ENCODE measurements at places on chromosomes 12 and 14.
A peak's percentile ranks its signal among the peaks of the same experiment; 100 is the strongest.

GRCh38 chr14:37034410-37035285 lies 137.8 kb downstream of the SLC25A21 start:
- no peak for DNase-seq

DNA sequence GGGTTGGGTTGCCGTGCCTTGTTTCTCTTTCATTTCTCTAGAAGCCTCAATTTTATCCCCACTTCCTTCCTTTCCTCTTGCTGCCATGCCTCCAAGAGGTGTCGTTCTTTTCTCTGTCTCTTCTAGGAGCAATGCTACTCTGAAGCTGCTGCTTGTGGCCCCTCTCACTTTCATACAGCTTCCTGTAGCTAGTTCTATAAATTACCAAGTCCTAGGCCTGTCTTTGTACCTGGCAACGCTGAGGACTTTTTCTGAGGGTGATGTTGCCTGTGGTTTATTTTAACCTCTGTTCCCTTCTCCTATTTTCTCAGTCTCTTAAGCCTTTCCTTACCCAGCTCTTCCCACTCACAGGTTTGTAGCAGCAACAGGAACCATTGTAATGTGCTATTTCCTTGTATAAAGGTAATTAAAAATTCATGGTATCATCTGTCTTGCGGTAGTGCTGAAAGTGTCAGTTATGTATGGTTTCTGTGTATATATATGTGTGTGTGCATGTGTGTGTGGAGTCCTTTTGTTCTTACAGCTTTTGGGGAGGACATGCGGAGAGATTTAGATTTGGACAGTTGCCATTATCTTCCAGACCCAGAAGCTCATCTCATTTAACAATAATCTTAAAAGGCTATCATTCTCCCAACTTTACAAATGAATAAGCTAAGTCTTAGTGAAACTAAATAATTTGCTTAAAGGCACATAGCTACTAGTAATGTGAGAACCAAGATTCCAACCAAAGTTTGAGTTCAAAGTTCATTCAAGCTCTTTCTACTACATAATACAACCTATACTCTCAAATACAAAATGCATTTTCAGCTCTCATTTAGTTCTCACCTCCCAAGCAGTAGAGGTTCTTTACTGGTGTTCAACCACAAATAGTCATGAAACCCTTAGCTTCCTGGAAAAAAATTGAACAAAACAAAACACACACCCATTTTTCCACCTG lies 43.8 kb downstream of the DDHD1 start:
- DNase-seq: peak; percentile 92

GRCh38 chr12:3187846-3188770 lies 110.9 kb downstream of the TSPAN9 start:
- no peak for DNase-seq

DNA sequence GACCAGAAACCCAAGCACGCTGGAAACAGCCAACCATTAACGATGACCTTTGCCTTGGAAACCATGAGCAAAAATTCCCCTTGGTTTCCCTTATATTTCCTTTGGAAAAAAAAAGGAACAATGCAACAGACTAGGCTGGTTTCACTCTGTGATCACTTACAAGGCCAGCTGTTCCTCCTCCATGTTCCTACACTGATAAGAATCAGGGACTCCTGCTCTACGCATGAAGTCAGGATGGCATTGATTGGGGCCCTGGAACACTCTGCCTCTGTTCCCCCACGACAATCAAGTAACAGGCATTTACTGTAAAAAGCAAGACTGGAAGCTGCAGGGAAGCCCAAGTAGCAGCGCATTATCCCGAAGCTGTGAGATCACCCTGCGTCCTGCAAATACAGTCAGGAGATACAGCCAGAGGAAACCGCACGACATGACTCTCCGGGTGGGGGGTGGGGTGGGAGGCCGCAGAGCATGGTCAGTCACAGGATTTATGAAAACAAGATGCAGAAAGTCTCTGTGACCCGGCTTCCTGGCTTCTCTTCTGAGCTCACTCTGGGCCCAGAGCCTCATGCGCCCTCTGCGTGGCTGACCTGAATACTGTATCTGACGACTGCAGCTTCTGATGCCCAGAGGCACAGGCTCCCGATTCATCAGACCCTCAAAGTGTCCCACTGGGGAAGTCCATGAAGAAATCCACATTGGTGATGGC lies 31.1 kb downstream of the SSH1 start:
- DNase-seq: no peak

GRCh38 chr12:57940915-57941164 lies 527 bp upstream of the ATP23 start:
- DNase-seq: no peak

GRCh38 chr12:103130564-103130963 lies 173.1 kb downstream of the ASCL1 start:
- DNase-seq: no peak

- DNase-seq: no peak
These were observed 64.9 kb downstream of the EFCAB11 start for GRCh38 chr14:89889626-89890025.

GRCh38 chr12:53969588-53970259 lies 3.2 kb upstream of the HOXC11 start:
- DNase-seq: no peak

GRCh38 chr12:121579190-121579791 lies 1.5 kb downstream of the KDM2B start:
- DNase-seq: peak; percentile 80

GRCh38 chr12:65300679-65301349 lies 22.3 kb downstream of the MSRB3 start:
- DNase-seq: no peak

GRCh38 chr12:94248582-94248981 lies 100.2 kb downstream of the PLXNC1 start:
- DNase-seq: no peak

GRCh38 chr12:123602651-123603195 lies 824 bp downstream of the DDX55 start:
- peak; percentile 72 for DNase-seq
